A673 (cell line): ENCODE measurements at places on chromosomes 6 and 20. TPM values are rescaled to one million over a fixed set of nuclear protein-coding genes. Genes with fewer than 3 reads are reported as not detected.

- H3K4me1 ChIP-seq = peaks cover 21% of the 10 kb centered on the region
- H3K36me3 ChIP-seq = no peaks in the 10 kb centered on the region
- no peak for DNase-seq
- no peak overlapping the region for H3K27ac ChIP-seq
- H3K27me3 ChIP-seq = no peaks in the 10 kb centered on the region
Measured at GRCh38 chr6:159983641-159984080, 14.8 kb downstream of the IGF2R start.

DNA sequence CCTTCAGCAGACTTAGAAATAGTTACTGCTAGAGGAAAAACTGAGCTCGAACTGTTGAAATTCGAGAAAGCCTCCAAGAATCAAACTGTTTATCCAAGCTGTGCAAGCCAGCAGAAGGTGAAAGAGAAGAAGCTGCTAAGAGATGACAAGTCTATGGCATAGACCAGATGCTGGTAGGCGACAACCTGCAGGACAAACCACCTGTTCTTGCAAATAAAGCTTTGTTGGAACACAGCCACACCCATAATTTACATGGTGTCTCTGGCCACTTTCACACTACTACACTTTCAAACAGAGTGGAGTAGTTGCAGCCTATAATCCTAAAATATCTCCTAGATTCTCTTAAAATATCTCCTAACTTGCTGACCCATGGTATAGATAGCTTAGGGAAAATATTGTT, 33.3 kb downstream of the TNFRSF21 start:
- no peaks in the 10 kb centered on the region for H3K36me3 ChIP-seq
- no peak for DNase-seq
- no peaks in the 10 kb centered on the region for H3K27me3 ChIP-seq
- H3K27ac ChIP-seq = no peak overlapping the region
- H3K4me3 ChIP-seq = no peak overlapping the region

DNA sequence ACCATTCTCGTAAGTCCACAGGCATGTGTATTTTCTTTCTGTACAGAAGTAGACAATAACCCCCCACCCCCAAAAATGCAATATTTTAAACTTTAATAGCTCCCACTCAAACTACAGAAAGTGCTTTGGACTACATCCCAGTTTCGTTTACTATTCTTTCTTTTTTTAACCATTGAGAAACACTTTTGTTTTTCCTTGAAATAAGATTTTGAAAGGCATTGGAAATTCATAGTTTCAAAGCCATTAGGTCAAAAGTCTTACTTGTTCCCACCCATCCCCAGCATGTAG, 140.0 kb downstream of the KIF16B start:
- no peaks in the 10 kb centered on the region for H3K4me1 ChIP-seq
- no peak overlapping the region for H3K4me3 ChIP-seq
- no peaks in the 10 kb centered on the region for H3K27me3 ChIP-seq
- DNase-seq = no peak

- H3K27ac ChIP-seq = no peak overlapping the region
- H3K4me1 ChIP-seq = peaks cover 12% of the 10 kb centered on the region
Measured at GRCh38 chr6:116682334-116682712, 1.3 kb downstream of the KPNA5 start.

DNA sequence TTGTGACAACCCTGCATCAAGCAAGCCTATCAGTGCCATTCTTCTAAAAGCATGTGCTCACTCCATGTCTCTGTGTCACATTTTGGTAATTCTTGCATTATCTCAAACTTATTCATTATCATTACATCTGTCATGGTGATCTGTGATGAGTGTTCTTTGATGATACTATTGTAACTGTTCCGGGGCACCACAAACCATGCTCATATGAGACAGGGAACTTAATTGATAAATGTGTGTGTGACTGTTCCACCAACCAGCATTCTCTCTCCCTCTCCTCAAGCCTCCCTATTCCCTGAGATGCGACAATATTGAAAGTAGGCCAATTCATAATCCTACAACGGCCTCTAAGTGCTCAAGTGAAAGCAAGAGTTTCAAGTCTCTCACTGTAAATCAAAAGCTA, 4.0 kb downstream of the HUS1B start:
- H3K27me3 ChIP-seq = no peaks in the 10 kb centered on the region
- H3K4me3 ChIP-seq = no peak overlapping the region
- H3K27ac ChIP-seq = no peak overlapping the region
- no peaks in the 10 kb centered on the region for H3K4me1 ChIP-seq
- H3K36me3 ChIP-seq = no peaks in the 10 kb centered on the region

DNA sequence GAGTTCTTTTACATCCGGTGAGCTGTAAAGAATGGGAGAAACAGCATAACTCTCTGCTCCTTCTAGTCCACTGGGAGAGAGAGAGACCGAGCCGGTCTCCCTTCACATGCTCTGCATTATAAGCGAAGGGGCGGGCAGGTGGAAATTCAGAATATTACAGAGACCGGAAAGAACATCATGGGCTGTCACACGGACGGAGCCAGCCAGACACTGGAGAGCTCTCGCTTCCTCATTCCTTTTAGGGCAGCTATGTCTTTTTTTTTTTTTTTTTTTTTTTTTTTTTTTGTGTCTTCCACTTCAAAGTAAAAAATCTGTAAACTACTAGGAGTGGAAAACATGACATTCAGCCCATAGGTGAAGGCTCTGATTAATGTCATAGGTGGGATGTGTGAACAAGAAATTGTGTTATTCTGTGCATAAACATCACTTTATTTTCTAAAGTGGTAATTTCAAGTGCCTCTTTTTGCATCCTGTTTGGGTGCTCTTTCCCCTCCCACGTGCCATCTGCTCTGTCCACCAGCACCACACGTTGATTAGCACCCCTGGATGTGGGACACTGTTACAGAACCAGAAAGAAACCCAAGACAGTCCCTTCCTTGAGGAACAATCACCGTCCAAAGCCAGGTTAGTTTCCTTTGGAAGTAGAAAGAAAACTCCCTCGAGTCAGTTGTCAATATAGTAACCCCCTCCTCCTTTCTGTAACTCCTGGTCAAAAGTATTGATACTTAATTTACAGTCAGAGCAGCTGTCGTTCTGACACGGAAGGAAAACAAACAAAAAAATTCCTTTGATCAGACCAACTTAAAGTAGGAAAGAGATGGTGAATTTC, at the start of gene TAGAP:
TSS of gene TAGAP (minus strand) at position 93 of the 829 bp plus-strand sequence. CDS start 845 bp downstream, outside the sequence.
- no peak within 1 kb of the TSS for H3K4me3 ChIP-seq
- no peak for DNase-seq
- H3K27me3 ChIP-seq = no peaks in the 10 kb centered on the region
- H3K27ac ChIP-seq = no peak within 1 kb of the TSS
- H3K4me1 ChIP-seq = peaks cover 7% of the 10 kb centered on the region

DNA sequence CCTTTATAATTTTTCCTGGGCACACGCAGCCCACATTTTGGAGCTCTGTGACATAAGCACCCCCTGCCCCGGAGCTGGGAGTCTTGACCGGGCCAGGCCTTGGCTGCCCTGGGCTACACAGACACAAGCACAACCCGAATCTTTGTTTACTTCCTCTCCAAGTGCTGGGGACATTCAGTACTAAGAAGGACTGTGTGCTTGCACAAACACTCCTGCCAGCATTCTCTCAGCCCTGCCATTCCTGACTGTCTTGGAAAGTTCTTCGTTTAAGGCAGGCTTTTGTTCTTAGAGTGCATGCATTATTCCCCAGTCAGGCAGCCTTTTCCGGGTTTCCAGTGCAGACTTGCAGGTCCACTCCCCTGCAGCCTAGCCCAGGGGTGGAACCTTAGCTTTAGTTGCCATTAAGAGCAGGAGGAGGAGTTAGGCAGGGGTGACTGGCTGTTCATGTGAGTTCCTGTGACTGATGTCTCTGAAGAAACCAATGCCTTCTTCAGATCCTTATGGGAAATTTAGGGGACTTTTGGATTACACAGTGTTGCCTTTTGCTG, 28.6 kb downstream of the FOXO3 start:
- H3K36me3 ChIP-seq = no peaks in the 10 kb centered on the region
- H3K27me3 ChIP-seq = no peaks in the 10 kb centered on the region
- peaks cover 17% of the 10 kb centered on the region for H3K4me1 ChIP-seq
- peak overlapping the region; percentile 35 for H3K27ac ChIP-seq

DNA sequence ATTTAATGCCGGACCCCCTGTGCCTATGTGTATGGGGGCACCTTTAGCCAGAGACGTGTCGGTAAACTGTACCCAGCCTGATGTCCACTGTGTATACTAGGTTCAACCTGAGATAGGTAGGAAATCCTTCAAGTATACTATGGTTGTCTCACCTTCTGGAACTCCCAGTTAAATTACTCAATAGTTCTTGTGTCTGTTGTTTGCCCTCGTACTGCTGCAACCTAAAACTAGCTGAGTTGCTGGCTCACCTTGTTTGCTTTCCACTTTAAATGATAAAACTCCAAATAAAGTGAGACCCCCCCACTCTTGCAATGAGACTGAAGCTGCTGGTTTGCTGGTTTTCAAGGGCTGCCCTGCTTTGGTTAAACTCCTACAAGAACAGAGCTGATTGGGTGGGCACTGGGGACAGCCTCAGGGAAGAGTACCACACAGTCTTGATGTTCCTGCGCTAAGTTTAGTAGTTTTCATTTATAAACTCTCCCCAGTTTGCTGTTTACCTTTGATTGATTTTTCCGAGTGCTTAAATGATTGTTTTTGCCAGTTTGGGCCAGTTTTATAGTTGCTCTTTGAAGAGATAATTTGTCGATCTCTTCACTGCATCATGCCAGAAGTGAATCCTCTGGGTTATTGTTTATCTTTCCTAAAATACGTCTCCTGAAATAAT, 1281.8 kb upstream of the MAP3K7 start:
- H3K27ac ChIP-seq = no peak overlapping the region
- no peaks in the 10 kb centered on the region for H3K27me3 ChIP-seq
- no peaks in the 10 kb centered on the region for H3K36me3 ChIP-seq
- no peaks in the 10 kb centered on the region for H3K4me1 ChIP-seq
- no peak overlapping the region for H3K4me3 ChIP-seq

- no peak for DNase-seq
- no peaks in the 10 kb centered on the region for H3K36me3 ChIP-seq
- no peaks in the 10 kb centered on the region for H3K4me1 ChIP-seq
- no peak overlapping the region for H3K4me3 ChIP-seq
Measured at GRCh38 chr6:137402143-137402680, 92.0 kb downstream of the OLIG3 start.

DNA sequence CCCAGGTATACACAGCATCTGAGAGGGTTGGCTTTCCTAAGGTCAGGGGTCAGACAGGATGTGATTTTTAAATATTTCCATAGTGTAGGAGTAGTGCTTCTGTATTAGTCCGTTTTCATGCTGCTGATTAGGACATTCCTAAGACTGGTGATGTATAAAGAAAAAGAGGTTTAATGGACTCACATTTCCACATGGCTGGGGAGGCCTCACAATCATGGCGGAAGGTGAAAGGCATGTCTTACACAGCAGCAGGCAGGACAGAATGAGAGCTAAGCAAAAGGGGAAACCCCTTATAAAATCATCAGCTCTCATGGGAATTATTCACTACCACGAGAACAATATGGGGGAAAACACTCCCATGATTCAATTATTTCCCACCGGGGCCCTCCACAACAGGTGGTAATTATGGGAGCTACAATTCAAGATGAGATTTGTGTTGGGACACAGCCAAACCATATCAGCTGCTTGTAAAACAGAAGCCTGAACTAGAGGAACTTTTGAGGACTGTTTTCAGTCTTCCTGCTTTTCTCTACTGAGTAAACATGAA, 91.0 kb upstream of the MEI4 start:
- no peak overlapping the region for H3K27ac ChIP-seq
- no peaks in the 10 kb centered on the region for H3K36me3 ChIP-seq
- DNase-seq = peak; percentile 10
- no peak overlapping the region for H3K4me3 ChIP-seq

DNA sequence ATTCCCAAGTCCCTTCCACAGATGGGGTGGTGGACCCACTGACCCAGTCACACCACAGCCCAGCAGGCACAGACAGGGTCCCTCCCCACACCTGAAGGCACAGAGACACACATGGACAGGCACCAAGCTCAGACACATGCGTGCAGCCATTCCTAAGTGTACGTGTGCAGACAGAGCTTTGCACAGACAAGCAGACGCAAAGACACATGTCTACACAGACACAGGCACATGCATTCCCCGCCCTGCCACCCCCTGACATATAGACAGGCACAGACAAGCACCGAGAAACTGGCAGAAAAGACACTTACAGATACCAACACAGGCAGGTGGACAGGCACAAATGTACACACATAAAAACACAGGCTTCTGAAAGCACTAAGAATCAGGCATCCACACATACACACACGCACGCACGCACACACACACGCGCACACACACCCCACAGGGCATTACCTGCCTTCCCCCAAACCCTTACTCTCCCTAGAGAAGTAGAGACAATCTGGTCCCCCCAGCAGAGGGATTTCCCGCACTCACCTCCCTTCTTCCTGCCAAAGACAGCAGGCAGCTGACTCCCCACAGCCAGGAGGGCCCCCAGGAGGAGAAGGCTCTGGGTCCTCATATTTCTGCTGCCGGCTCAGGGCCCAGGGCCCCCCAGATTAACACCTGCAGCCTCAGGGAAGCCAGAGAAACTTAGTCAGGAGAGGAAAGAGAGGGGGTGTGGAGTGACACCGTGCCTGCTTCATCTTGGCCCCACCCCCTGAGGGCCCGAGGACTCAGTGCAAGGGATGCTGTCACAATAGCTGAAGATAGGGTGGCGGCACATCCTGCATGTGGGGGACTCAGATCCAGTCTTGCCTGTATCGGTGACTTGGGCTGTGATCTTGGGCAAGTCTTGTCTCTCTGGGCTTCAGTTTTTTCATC, at the start of gene WFDC5:
TSS of gene WFDC5 (minus strand) at position 710 of the 921 bp plus-strand sequence. CDS start at position 619, 91 bp downstream.
- no peak for DNase-seq
- peaks cover 6% of the 10 kb centered on the region for H3K27me3 ChIP-seq
- H3K36me3 ChIP-seq = no peaks in the 10 kb centered on the region
- H3K4me1 ChIP-seq = no peaks in the 10 kb centered on the region

DNA sequence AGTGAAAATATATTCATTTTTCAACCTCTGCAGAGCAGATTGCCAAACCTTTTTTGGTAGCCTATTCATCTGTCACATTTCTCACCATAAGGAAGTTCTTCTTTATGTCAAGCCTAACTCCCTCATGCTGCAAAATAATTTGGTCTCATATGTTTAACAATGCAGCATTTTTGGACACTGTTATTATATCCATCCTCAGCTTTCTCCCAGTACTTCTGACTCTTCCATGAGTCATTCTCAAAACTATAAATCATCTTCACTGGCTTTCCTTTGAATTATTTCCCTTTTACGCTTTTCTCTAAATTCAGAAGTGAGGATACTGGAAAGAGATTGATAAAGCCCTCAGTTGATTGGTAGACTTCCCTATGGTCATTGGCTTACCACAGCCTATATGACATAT, 192.2 kb downstream of the TPBG start:
- no peak overlapping the region for H3K27ac ChIP-seq
- no peaks in the 10 kb centered on the region for H3K27me3 ChIP-seq
- no peaks in the 10 kb centered on the region for H3K36me3 ChIP-seq
- no peaks in the 10 kb centered on the region for H3K4me1 ChIP-seq
- DNase-seq = no peak

Gene TFAP2D
- total RNA-seq = not detected in 2 replicates

Gene PTCHD4
- 0.17 TPM in 1 of 2 replicates, not detected in the other for total RNA-seq

Gene RAE1
- total RNA-seq = 59.4 and 70.9 TPM in 2 replicates

Gene ARG1
- not detected in 2 replicates for total RNA-seq

Gene HLA-DMB
- 0.34 and 0.46 TPM in 2 replicates for total RNA-seq

Gene TNFRSF21
- total RNA-seq = 31.3 and 36.0 TPM in 2 replicates

Gene BEND3
- total RNA-seq = 9.9 and 10.9 TPM in 2 replicates

Gene PAK5
- total RNA-seq = not detected in 2 replicates

Gene SNX5
- total RNA-seq = 171 and 188 TPM in 2 replicates
